ENCODE measurements at places on chromosomes 2 and 18.

- DNase-seq = no peak
Observed at GRCh38 chr2:143190431-143190830, 61.2 kb downstream of the ARHGAP15 start.

GRCh38 chr2:151520976-151521375 lies 111.3 kb downstream of the RIF1 start:
- no peak for DNase-seq

- DNase-seq = no peak
Observed at GRCh38 chr18:77088963-77089722, 43.4 kb downstream of the MBP start.

- DNase-seq = peak; percentile 35
Observed at GRCh38 chr18:79926715-79927606, 24.5 kb downstream of the SLC66A2 start.

DNA sequence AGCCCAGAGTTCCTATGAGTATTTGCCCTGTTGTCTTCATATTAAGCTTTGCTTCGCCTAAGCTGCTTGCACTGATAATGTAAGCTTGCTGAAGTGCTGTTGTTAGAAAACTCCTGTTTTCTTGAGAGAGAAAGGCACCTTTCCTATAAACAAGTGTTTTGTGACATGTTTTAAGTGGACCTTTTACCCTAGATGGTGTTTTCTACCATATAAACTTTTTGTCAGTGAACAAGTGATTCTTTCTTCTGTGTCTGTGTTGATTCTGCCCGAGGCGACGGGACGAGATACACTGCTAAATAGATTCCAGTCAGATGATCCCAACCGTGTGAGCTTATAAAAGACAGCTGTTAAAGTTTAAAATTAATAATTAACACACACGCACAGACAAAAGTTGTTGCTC lies 24.1 kb downstream of the CABLES1 start:
- no peak for DNase-seq

- no peak for DNase-seq
Observed at GRCh38 chr2:121888189-121888557, 132.7 kb downstream of the TSN start.

DNA sequence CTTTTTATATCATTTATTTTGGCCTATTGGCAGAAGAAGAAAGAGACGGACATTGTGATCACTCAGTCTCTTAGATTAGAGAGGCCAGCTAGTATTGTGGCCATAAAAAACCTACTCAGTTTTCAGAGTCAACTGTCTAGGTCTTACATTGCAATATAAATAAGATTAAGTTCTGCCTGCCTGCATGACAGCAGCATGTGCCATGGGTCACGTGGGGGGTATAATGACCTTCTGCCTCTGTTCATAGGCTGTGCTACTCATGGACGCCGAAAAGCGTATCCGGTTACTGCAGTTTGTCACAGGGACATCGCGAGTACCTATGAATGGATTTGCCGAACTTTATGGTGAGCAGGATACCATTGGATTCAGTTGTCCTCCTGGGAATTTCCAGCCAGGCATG lies 238.5 kb downstream of the ALPK2 start:
- DNase-seq = no peak
